ENCODE measurements at places on chromosomes 3 and 15. TPM values are rescaled to one million over a fixed set of nuclear protein-coding genes. Genes with fewer than 3 reads are reported as not detected.

The DPH6 gene
- 13.2 TPM for total RNA-seq

The PLA2G4E gene
- total RNA-seq = not detected

- DNase-seq = no peak
These were observed 63.7 kb upstream of the PRR23C start for GRCh38 chr3:139108253-139108969.

The SNX4 gene
- total RNA-seq = 50.7 TPM

DNA sequence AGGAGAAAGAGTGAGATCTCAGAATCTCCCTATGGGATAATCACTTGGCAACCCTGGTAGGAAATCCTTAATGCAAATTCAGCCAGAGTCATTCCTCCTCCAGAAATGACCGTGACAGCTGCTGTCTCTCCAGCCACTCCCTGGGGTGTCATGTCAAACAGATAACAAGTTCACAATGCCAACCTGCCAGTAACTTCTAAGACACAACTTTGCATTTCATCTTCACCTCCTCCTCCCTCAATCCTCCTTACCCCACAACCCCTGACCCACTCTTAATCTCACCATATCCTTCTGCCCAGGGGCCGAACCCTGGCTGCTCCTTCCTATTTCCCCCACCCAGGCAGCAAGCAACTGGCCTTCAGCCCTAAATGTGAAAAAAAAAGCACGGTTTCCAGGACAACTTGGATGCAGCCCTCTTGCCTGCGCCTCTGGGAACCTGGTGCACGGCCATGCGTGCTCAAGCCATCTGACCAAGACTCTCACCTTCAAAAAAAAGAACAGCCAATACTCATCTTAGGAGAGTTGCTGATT lies 166.0 kb downstream of the NTRK3 start:
- DNase-seq = no peak

The HOMER2 gene
- 73.3 TPM for total RNA-seq

The LMAN1L gene
- 0.32 TPM for total RNA-seq

- DNase-seq = no peak
These were observed 31.8 kb downstream of the PCOLCE2 start for GRCh38 chr3:142857056-142857455.

The C2CD4B gene
- total RNA-seq = 0.14 TPM

The CAND2 gene
- total RNA-seq = 1.1 TPM

The ZNF501 gene
- 1.3 TPM for total RNA-seq

The MYO5C gene
- 0.64 TPM for total RNA-seq

The P2RY12 gene
- total RNA-seq = not detected

- DNase-seq = no peak
These were observed 915.0 kb upstream of the GBE1 start for GRCh38 chr3:82676356-82677026.

The GABRR3 gene
- not detected for total RNA-seq

DNA sequence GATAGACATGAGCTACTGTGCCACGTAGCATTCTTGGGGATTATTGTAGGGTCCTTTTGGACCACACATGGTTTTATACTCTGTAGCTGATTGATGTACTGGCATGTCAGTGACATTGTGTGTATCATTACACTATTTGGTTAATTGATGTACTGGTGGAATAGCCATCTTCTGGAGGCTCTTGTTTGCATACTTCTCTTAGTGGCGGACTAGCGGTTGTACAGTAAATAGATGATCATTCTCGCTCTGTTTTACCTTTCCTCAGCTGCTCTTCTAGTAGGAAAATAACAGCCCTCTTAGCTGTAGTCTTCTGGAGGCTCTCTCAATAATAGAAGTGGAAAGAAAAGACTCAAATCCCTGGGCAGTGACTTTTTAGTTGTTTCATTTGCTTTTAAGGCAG lies 24.8 kb downstream of the IGF1R start:
- no peak for DNase-seq

The MCF2L2 gene
- total RNA-seq = 7.5 TPM

- no peak for DNase-seq
These were observed 271.9 kb downstream of the FOXP1 start for GRCh38 chr3:71311661-71312046.

DNA sequence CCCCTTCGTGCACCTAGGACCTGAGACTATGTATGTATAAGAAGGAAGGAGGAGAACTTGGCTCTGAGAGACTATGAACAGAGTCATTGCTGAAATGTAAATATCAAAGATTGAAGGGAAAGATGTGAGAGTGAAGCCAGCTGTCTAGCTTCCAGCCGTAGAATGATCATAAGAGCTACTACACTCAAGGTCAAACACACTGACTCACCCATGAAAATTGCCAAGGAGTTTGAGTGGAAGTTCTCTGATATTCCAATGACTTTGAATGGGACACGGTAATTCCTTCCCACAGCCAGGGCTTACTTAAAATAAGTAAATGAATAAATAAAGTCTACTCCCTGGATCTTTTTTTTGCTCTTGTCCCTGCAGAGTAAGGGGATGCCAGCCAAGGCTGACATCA lies 398.9 kb upstream of the TPRG1 start:
- no peak for DNase-seq

- no peak for DNase-seq
These were observed 1.9 kb downstream of the STIMATE start for GRCh38 chr3:52895418-52895817.

DNA sequence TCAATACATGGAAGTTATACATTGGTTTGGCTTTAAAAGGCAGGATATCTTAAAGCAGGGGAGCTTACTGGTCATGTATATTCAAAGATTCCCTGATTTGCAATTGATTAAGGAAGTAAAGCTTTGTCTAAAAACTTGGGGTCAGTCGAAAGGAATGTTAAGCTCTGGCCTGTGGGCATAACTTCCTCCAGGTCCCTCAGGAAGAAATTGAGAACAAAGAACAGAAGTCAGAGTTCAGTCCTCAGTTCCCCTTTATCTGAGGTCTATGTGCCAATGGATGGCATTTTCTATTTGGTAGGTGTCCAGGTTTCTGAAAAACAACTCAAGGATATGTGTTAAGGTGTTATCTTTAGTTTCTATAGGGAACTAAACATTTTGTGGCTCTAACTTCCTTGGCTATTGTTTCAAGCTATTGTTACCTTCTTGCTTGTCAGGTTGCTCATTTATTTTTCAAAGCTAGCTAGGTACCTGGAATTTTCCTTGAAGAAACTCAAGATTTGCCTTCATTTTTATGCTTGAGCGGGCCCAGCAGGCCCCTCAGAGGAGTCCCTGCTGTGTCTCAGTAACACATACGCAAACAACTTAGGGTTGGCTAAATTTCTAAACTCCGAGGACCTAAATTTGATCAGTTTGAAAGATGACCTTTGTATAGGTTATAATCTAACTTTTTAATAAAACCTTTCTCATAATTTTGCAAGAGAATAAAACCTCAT lies 135.0 kb upstream of the UBE2E2 start:
- no peak for DNase-seq

GRCh38 chr3:30286007-30286669 lies 320.3 kb upstream of the TGFBR2 start:
- no peak for DNase-seq

- no peak for DNase-seq
These were observed 15.2 kb downstream of the ITPR1 start for GRCh38 chr3:4508048-4508981.

DNA sequence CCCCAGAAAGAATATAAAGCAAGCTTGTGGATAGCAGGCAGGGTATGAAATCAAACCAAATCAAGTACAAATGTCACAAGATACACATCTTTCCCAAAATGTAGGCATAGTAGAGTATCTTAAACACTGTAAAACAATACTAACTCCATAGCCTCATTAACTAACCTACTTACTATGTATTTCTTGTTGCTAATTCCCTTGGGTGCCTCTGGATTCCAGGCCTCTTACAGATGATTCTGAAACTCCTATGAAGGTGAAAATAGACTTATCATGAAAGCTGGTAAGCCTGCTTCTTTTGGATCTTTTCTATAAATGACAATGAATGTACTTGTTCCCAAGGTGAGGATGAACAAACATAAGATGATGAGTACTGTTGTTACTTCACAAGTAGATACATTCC lies 93.8 kb downstream of the FRMD5 start:
- no peak for DNase-seq

DNA sequence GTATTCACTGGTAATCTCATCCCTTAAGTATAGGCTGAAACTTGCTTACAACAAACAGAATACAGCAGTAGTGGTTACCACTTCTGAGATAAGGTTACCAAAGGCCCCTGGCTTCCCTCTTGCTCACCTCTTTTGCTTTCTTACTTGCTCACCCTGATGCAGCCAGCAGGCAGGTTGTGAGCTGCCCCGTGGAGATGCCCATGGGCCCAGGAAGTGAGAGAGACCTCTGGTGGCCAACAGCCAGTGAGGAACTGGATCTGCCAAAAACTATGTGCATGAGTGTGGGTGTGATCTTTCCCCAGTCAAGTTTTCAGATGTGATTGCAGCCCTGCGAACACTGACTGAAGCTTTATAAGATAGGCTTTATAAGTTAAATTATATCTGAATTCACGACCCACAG lies 48.7 kb downstream of the NMNAT3 start:
- peak; percentile 10 for DNase-seq

GRCh38 chr3:132203889-132204596 lies 113.2 kb upstream of the ACP3 start:
- DNase-seq = no peak

The GP9 gene
- not detected for total RNA-seq

- no peak for DNase-seq
These were observed 124.8 kb downstream of the CTNNB1 start for GRCh38 chr3:41324156-41324475.

The ALDH1A2 gene
- 1.2 TPM for total RNA-seq

- no peak for DNase-seq
These were observed 100.8 kb upstream of the SLC6A6 start for GRCh38 chr3:14301558-14301957.

The EOMES gene
- 5.6 TPM for total RNA-seq

The LRRC2 gene
- not detected for total RNA-seq

The SNX33 gene
- 6.8 TPM for total RNA-seq

DNA sequence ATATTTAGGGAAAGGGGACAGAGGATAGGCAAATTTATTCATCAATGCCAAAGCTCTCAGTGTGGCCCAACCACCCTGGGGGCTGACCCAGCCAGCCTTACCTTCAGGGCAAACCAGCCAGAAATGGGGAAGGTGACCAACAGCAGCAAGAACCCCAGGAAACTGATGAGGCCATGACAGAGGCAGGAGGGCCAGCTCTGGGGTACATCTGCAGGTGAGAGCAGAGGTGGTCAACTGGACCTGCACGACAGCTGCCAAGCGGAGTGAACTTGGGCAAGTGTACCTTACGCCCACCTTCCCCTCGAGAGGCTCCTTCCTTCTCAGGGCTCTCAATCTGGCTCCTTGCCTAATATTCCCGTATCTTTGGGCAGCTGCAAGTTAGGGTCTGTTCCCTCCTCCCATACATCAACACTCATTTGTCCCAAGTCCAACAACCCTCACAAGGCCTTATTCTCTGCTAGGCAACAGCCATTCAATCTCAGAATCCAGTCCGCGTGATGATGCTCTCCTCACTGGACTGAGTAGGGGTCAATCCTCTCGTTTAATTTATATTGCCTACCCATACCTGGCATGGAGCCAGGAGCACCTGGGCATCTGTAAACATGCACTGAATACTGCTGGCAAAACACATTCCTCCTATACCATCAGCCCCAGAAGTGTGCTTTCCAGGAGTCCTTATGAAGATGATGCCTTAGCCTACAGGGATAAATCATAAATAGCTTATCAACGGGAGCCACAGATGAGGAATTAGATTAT lies 1.7 kb downstream of the STOML1 start:
- no peak for DNase-seq

DNA sequence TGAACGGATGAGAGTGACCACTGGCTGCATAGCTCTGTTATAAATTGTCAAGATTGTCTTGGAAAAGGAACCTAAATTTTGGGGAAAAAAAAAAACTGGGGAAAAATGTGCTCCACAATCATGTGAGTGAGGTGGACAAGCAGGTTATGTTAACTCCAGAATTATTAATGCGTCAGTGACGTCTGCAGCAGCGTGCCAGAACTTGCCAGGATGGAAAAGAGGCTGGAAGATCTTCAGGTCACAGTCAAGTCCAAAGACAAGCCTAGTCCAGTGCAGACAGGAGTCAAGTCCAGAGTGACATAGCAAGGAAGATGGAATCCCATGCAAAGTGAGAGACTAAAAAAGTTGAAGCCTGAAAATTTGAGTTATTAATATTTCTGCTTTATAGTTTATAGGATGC lies 140.6 kb downstream of the RYR3 start:
- no peak for DNase-seq

The FYTTD1 gene
- 57.5 TPM for total RNA-seq

GRCh38 chr15:74540161-74540760 lies 759 bp upstream of the ARID3B start:
- DNase-seq = peak; percentile 16

- no peak for DNase-seq
These were observed 156.2 kb upstream of the WNT5A start for GRCh38 chr3:55643283-55643682.

DNA sequence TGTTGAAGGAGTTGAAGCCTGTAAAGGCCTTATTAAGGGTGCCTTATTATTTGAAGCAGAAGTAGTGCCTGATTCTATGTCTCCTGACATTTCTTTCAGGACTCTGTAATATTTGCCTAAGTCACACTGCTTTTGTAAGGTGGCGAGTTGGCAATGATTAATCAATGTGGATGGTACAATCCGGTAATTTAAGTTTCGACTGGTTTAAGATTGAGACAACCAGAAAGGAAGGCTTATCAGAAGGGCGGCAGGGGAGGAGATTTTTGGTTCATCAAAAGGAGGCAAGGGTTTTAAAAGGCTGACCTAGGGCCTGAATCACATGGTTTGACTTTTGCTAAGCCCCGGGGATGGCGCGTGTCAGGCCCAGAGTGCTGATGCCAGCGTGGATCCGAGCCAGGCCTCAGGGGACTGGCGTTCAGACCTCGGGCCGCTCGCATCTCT lies 830 bp upstream of the RNF13 start:
- DNase-seq = no peak

- no peak for DNase-seq
These were observed 169.6 kb upstream of the GADL1 start for GRCh38 chr3:31064021-31064420.

GRCh38 chr3:53712817-53713388 lies 133.3 kb downstream of the CHDH start:
- no peak for DNase-seq

The NEK10 gene
- 0.84 TPM for total RNA-seq

DNA sequence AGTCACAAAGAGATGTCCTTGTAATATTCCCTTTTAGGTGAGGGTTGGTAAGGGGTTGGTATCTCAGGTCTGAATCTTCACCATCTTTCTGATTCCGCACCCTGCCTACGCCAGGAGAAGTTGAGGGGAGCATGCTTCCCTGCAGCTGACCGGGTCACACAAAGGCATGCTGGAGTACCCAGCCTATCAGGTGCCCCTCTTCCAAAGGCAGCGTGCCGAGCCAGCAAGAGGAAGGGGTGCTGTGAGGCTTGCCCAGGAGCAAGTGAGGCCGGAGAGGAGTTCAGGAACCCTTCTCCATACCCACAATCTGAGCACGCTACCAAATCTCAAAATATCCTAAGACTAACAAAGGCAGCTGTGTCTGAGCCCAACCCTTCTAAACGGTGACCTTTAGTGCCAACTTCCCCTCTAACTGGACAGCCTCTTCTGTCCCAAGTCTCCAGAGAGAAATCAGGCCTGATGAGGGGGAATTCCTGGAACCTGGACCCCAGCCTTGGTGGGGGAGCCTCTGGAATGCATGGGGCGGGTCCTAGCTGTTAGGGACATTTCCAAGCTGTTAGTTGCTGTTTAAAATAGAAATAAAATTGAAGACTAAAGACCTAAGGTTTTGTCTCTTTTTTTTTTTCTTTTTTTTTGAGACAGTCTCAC lies 19.8 kb downstream of the TYRO3 start:
- DNase-seq = no peak

- no peak for DNase-seq
These were observed 6.0 kb downstream of the PHLDB2 start for GRCh38 chr3:111864821-111865656.

Measured in activated T-helper 2 cell treated with anti-CD3 and anti-CD28 coated beads, Interferon-gamma antibody, Interleukin-2, Interleukin-4, amounts not matched to agents 10 μg/mL and 5 μg/mL and 100 μg/mL, durations not matched to agents 14 hours and 24 hours and 36 hours (primary cell).